Pancreas (tissue), 10 donors: ENCODE measurements at places on chromosomes 7 and 10. TPM values are rescaled to one million over a fixed set of nuclear protein-coding genes. Genes with fewer than 3 reads are reported as not detected.

The PPP1R9A gene
- 15.5 TPM for total RNA-seq

The FAM25G gene
- total RNA-seq = not detected

The CCDC172 gene
- total RNA-seq = not detected

The MKX gene
- total RNA-seq = 3.9 TPM

The SUFU gene
- 4.4 TPM for total RNA-seq

The CALCR gene
- not detected for total RNA-seq

The TMEM26 gene
- total RNA-seq = 0.24 TPM

The LIPK gene
- not detected for total RNA-seq

The CPVL gene
- total RNA-seq = 3.0 TPM

GRCh38 chr7:16652888-16653287, 6.9 kb downstream of the BZW2 start:
- DNase-seq = peak; percentile 20

GRCh38 chr10:62443866-62444265, 69.7 kb downstream of the ZNF365 start:
- DNase-seq = no peak

GRCh38 chr7:132618271-132618955, 42.1 kb upstream of the PLXNA4 start:
- DNase-seq = no peak

GRCh38 chr10:13765641-13766341, 179.0 kb downstream of the PRPF18 start:
- peak; percentile 58 for DNase-seq

GRCh38 chr7:1459512-1459892, 232 bp upstream of the MICALL2 start:
- peak; percentile 100 for DNase-seq

- DNase-seq = no peak
These were observed 106.6 kb downstream of the GRB10 start for GRCh38 chr7:50676079-50676478.

- DNase-seq = no peak
These were observed 6.1 kb downstream of the COPG2 start for GRCh38 chr7:130662426-130662825.

DNA sequence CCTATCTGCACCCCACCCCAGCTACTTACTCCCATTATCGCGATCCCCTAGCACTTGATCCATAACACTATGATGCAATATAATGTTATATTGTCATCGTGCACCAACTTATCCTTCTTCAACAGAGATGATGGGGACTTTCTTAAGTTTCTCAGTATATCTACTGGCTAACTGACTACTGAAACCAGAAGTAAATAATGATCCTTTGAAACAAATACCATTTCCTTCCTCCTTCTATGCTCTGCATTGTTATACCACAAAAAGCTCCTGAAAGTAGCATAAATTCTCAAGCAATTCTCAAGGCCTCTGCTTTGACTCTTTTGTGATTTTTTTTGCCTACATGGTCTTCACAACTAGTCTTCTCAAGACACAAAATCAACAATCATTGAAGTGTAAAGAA, 68.9 kb downstream of the HTR7 start:
- DNase-seq = no peak

DNA sequence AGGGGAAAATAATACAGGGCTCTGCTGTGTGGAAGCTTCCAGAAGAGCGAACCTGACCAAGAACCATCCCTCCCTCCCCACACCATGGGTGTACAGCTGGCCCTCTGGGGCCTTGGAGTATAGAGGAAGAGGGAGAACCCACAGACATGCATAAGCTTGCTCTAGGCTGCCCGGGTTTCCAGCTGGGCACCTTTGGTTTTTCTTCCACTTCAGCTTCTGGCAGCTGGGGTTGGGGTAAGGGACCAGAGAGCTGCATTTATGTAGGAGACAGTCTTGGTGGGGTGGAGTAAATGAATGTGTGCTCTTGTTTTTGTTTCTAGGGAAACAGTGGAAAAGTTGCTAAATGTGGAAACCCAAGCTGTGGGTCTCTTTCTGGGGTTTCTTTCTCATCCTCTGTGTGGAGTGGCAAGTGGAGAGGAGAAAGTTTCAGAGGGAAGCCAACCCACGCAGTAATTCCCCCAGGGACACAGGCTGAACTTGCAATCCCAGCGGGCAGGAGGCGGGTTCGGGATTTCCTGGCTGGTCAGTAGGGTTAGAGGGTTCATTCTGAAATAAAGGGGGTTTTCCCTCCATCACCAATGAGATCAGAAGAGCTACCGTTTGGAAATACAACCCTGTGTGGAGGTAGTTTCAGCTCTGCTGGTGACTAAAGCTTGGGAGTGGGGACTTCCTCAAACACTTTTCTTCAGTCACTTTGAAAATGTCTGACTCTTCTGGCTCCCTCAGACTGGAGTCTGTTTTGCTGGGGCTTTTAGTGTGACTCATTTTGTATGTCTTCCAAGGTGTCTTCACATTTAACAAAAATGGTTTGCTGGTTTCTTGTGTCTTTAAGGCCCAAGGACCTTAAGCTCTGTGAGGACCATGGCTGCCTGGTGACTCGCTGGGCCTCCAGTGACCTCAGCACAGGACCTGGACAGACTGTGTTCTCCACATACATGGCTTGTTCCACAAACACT, 22.2 kb upstream of the SRGN start:
- DNase-seq = peak; percentile 6

GRCh38 chr7:41573015-41573414, 129.9 kb downstream of the INHBA start:
- no peak for DNase-seq

DNA sequence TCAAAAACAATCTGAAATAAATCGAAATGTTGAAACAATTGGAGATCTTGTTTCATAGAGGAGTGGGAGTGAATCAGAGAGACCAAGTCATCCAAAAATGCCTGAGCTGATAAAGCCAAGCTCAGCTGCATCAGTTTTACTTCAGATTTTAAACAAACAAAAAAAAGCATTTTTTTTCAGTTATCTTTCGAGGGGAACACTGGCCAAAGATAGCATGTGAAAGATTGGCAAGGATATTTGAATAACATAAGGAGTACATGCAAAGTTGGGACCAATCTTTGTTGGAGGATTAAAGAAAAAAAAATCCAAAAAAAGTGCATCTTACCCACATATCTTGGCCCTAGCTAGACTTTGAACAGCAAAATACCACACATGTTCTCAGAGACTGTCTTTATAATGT, 47.2 kb downstream of the RHOBTB1 start:
- DNase-seq = no peak

DNA sequence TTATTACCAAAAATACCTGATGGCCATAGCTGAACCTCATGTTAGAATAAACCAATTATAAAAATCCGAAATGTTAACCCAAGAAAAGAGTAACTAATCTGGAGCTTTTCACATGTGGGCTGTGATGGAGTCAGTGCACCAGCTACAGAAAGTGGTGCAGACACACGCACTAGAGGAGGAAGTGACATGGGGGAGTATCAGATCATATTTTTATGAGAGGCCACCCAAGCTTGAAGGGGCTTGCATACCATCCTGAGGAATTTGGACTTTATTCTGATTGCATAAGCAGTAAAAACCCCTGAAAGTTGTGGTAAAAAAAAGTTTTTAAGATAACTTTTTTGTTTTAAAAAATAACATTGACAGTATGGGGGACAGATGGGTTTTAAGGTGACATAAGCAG, 1148.5 kb upstream of the CELF2 start:
- no peak for DNase-seq

GRCh38 chr7:33221390-33221789, 92.0 kb downstream of the BBS9 start:
- no peak for DNase-seq

GRCh38 chr10:112532189-112532588, 85.2 kb downstream of the VTI1A start:
- no peak for DNase-seq

- no peak for DNase-seq
These were observed 39.3 kb downstream of the CALML3 start for GRCh38 chr10:5563991-5564536.

- DNase-seq = no peak
These were observed 16.3 kb downstream of the ARHGAP12 start for GRCh38 chr10:31912289-31912688.

DNA sequence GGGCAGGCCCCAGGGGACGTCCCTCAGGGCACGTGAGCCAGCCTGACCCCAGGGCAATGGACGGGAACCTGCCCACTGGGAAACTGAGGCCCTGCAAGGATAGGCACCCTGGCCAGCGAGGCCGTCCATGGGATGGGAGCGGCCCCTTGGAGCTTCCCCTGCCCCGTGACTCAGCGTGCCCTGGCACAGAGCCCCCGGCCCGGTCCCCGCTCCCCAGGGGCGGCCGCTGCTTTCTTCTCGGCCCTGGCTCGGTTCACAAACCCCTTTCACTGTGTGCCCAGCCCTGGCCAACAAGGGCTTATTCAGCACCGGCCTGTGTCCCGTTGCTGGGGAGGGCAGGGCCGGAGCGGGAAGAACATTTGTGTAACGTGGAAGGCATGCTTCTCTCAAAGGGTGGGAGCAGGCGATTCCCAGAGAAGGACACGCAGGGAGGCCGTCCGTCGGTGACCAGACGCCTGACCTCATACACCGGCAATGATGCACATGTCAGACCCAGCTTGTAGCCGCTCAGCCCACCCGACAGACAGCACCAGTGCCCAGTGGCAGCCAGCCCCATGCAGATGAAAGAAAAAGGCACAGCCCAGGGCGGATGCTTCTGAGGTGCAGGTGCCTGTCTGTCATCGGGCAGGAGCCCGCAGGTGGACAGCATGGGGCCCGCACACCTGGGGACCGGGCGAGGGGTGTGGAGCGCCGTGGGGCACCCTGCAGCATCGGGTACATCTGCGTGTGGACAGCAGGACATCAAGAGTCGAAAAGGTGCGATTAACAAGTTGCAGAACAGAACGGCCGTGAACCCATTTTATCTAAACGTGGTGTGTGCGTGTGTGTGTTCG, 94.5 kb downstream of the PDGFA start:
- DNase-seq = no peak

GRCh38 chr10:124648738-124649137, 95.4 kb downstream of the FAM53B start:
- peak; percentile 50 for DNase-seq

GRCh38 chr10:114143160-114143559, 30.8 kb downstream of the CCDC186 start:
- DNase-seq = no peak

DNA sequence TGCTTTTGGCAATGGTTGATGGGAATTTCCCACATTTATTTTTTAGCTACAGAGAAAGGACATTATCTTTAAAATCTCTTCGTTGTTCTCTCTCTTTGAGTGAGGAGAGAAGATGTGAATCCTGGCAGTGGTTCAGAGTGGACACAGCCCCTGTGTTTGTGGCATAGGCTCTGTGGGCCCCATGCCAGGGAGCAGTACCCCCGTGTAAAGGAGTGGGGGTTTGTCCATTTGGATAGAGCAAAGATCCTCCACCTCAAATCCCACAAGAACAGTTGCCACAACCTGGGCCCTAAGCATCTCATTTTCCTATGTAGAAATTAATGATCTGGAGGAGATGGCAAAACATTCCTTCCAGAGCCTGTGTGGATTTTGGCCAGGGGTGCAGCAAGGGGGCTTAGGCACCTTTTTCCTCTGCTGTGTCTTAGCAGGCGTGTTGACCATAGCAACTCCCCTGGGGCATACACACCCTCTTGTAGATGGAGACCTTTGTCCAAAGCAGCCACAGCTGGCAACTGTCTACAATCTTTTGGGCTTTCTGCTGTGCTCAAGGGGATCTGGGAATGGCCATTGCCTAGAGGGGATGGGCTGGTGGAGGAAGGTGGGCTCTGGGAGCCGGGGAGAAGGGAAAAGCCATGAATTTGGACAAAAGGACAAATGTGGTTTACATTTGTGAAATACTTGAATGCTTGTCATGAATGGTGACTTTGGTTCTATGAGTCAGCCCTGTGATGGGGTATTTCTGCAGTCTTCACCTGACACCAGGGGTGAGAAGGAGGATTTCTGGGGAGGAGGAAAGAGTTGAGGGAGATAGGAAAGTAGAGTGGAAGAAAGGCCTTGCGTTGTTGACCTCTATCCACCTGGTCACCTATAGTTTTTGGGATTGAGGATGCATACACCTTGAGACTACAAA, 92.0 kb downstream of the TCF7L2 start:
- no peak for DNase-seq

GRCh38 chr10:75295868-75296441, 60.2 kb upstream of the COMTD1 start:
- DNase-seq = no peak

- DNase-seq = no peak
These were observed 10.9 kb upstream of the LGI1 start for GRCh38 chr10:93746844-93747284.

GRCh38 chr10:11828682-11829284, 5.6 kb downstream of the PROSER2 start:
- no peak for DNase-seq
